ENCODE measurements at places on chromosomes 16 and 17. TPM values are rescaled to one million over a fixed set of nuclear protein-coding genes. Genes with fewer than 3 reads are reported as not detected.

RAB11FIP4 gene
- 18.7 TPM for total RNA-seq

MAPT gene
- total RNA-seq: 0.88 TPM

SLFN11 gene
- total RNA-seq: 37.9 TPM

EMP2 gene
- not detected for total RNA-seq

MT3 gene
- total RNA-seq: 24.3 TPM

GLIS2 gene
- total RNA-seq: 0.16 TPM

GLP2R gene
- not detected for total RNA-seq

OR1F1 gene
- total RNA-seq: not detected

RANBP10 gene
- 16.2 TPM for total RNA-seq

UNC119 gene
- 31.5 TPM for total RNA-seq

CYB5B gene
- 183 TPM for total RNA-seq

ALDOC gene
- total RNA-seq: 85.6 TPM

HELZ gene
- total RNA-seq: 53.9 TPM

SPATA32 gene
- total RNA-seq: 0.68 TPM

CEMP1 gene
- not detected for total RNA-seq

ATP2A3 gene
- 85.7 TPM for total RNA-seq

TBC1D3C gene
- total RNA-seq: 0.91 TPM

EXOC3L1 gene
- total RNA-seq: not detected

KRT32 gene
- total RNA-seq: not detected

KRT33B gene
- total RNA-seq: not detected

FOXF1 gene
- total RNA-seq: not detected

TP53TG3 gene
- not detected for total RNA-seq

PYY gene
- not detected for total RNA-seq

SCNN1B gene
- total RNA-seq: not detected

C17orf50 gene
- total RNA-seq: not detected

G6PC1 gene
- not detected for total RNA-seq

PCTP gene
- 9.2 TPM for total RNA-seq

TMIGD1 gene
- total RNA-seq: not detected

CNTNAP1 gene
- total RNA-seq: 0.70 TPM

CACNG4 gene
- total RNA-seq: not detected

C17orf67 gene
- total RNA-seq: 1.5 TPM

TLCD2 gene
- 0.06 TPM for total RNA-seq

PRR15L gene
- not detected for total RNA-seq

GRB7 gene
- 0.84 TPM for total RNA-seq

SCGB1C2 gene
- not detected for total RNA-seq

MATCAP1 gene
- 15.8 TPM for total RNA-seq

TMEM92 gene
- not detected for total RNA-seq

LITAFD gene
- not detected for total RNA-seq

SOST gene
- total RNA-seq: not detected

YPEL3 gene
- total RNA-seq: 11.8 TPM

SLFN12L gene
- total RNA-seq: 35.9 TPM

DDX28 gene
- total RNA-seq: 32.0 TPM

MRPL45 gene
- total RNA-seq: 70.8 TPM

C16orf92 gene
- not detected for total RNA-seq

OSGIN1 gene
- 1.8 TPM for total RNA-seq

PDIA2 gene
- total RNA-seq: not detected

ACD gene
- 48.0 TPM for total RNA-seq

HOXB3 gene
- 2.0 TPM for total RNA-seq

SLC35G6 gene
- not detected for total RNA-seq

TOP2A gene
- total RNA-seq: 245 TPM

TMC8 gene
- 136 TPM for total RNA-seq

ZDHHC7 gene
- 27.4 TPM for total RNA-seq

KRTAP4-4 gene
- total RNA-seq: not detected

FOXO3B gene
- 6.6 TPM for total RNA-seq

ALDH3A1 gene
- 0.34 TPM for total RNA-seq

CDRT15L2 gene
- not detected for total RNA-seq

ABCC11 gene
- 0.14 TPM for total RNA-seq

BTBD17 gene
- not detected for total RNA-seq

KCNJ16 gene
- total RNA-seq: not detected
